ENCODE measurements at places on chromosomes 1 and 21.

DNA sequence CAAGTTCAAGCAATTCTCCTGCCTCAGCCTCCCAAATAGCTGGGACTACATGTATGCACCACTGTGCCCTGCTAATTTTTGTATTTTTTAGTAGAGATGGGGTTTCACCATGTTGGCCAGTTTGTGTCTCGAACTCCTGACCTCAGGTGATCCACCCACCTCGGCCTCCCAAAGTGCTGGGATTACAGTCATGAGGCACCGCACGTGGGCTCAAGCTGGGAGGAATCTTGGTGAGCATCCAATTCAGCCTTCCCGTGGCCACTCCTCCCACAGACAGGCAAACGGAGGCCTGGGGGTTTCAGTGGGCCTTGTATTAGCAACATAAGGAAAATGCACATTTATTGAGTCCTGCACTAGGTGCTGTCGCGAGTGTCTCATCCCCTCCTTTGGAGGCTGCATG lies 24.5 kb upstream of the VWA5B1 start:
- DNase-seq: no peak

DNA sequence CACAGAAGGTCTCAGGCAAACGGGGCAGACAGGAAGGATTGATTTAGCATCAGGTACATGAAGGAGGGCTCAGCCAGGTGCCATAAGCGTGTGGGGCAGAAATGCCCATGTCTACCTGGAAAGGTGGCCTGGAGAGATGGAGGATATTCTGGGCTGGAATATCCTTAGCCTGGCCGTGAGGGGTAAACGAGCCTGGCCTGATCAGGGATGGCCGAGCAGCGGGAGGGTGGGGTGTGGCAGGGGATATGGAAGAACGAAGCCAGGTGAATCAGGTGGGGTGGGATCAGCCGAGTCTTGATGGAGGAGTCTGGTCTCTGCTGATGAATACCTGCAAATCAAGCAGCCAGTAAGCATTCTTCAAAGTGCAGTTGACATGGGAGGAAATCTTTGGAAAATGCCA lies 35.5 kb upstream of the TTC22 start:
- no peak for DNase-seq

DNA sequence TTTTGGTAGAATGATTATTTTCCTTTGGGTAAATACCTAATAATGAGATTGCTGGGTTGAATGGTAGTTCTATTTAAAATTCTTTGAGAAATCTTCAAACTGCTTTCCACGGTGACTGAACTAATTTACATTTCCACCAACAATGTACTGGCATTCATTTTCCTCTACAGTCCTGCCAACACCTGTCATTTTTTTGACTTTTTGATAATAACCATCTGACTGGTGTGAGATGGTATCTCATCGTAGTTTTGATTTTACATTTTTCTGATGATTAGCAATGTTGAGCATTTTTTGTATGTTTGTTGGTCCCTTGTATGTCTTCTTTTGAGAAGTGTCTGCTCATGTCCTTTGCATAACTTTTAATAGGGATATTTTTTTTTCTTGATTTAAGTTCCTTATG lies 23.5 kb downstream of the KCNK2 start:
- DNase-seq: no peak

DNA sequence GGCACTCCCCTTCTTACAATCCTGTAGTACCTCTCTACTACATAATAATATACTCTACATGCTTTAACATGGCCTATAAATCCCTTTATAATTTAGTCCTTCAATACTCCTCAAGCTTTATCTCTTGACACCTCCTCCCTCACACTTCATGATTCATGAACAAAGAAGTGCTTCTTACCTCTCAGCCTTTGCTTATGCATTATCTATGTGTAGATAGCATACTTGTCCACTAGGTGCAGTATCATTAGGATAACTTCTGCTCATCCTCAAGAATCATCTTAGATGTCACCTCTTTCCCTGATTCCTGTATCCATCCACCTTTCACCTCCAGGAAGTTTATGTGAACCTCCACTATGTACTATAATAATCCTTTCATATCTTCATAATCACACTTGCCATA lies 74.4 kb downstream of the COL24A1 start:
- no peak for DNase-seq

DNA sequence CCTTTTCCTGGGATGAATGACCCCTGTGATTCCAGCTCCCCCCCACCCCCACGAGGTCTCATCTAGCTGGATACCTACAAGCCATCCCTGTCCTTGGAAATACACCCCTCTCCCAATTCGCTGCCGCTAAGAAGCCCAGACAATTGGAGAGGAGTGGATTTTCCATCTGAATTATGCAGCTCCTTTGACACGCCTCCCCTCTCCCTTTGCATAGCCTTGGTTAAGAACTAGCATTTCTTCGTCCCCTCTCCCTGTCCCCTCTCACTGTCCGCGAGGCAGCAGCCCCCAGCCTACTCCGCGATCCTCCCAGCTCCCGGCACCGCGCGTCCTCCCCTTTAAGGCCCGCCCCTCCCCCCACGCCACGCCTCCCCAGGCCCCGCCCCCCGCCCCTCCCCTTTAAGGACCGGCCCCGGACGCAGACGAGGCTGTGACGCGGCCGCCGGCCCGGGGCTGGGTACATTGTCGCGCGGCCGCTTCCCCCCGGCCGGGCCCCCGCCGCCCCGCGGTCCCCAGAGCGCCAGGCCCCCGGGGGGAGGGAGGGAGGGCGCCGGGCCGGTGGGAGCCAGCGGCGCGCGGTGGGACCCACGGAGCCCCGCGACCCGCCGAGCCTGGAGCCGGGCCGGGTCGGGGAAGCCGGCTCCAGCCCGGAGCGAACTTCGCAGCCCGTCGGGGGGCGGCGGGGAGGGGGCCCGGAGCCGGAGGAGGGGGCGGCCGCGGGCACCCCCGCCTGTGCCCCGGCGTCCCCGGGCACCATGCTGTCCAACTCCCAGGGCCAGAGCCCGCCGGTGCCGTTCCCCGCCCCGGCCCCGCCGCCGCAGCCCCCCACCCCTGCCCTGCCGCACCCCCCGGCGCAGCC lies at the start of gene MAPKAPK2:
Gene MAPKAPK2 (plus strand): TSS at position 428 of the 856 bp plus-strand sequence. CDS start 325 bp downstream, at position 753.
- DNase-seq: no peak

DNA sequence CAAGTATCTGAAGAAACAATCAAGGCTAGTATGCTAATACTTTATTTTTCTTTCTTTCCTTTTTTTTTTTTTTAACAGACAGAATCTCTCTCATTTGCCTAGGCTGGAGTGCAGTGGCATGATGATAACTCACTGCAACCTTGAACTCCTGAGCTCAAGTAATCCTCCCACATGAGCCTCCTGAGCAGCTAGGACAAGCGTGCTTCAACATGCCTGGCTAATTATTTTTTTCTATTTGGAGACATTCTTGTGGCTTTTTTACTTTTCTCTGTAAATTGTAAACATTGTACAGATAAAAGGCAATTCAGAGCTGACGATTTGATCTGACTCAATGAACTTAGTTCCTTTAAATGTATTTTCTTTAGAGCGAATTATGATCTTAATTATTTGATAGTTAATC lies 41.4 kb downstream of the CCDC18 start:
- no peak for DNase-seq

DNA sequence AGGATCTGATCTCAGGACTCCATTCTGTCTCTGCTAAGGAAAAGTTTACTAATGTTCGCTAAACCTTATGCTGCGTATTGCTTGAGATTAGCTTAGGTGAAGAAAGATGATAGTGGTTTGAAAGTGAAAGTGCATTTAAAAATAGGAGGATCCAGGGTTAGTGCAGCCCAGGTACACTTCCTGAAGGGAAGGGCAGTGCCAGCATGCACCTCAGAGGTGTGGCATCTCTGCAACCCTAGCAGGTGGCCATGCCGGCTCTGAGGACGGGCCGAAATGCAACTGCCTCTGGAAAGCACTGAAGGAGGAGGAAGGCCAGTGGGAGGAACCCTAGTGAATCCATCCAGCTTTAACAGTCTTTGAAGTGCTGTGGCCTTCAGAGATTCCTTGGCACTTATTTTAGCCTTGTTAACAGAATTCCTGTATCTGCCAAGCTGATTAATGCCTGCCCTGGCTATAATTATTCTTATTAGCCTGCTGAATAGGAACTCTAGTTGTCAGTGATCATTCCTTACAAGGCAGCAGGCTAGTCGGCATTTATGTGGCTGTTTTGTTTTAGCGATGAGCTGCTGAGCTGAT lies 5.5 kb downstream of the PTGFRN start:
- no peak for DNase-seq

DNA sequence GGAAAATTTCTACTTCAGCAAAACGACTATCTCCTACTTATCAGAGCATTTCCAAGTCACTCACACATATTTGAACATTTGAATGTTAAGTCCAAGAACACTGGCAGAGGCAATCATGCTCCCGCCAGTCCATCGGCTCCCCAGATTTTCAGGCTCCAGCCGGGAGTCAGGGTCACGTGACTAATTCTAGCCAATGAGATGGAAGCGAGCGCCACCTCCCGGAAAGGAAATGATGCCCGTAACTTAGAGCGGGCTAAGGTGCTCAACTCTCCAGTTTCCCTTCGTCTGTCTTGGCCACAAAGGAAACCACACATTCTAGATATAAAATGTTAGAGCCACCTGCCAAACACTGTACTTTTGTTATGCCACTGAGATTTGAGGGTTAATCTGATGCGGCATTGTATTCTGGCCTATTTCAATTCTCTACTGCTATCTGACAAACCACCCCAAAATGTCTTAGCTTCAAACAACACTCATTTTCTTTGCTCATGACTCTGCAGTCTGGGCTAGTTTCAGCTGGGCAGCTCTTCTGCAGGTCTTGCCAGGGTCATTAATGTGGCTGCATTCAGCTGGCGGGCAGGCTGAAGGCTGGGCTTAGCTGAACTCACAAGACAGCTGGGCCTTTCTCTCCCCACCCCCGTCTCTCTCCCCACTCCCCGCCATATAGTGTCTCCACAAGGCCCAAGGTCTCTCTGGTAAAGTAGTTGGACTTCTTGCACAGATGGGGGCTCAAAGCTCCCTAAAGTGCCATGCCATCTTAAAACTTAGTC lies 16.5 kb upstream of the LHX4 start:
- no peak for DNase-seq

DNA sequence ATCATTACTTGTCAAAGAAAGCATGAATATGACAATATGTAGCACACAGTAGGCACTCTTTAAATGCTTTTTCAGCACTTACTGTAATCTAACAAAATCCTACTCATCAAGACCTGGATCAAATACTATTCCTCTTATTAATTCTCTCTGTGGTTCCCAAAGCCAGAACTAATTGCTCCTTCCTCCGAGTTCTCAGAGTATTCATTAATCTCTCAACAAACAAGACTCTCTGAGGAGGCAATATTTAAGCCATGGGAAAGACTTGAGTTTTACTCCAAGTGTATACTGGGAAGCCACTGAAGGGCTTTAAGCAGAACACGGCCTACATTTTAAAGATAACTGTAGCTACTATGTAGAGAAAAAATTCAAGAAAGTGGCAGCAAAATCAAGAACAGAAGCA lies 79.7 kb downstream of the ENAH start:
- no peak for DNase-seq

DNA sequence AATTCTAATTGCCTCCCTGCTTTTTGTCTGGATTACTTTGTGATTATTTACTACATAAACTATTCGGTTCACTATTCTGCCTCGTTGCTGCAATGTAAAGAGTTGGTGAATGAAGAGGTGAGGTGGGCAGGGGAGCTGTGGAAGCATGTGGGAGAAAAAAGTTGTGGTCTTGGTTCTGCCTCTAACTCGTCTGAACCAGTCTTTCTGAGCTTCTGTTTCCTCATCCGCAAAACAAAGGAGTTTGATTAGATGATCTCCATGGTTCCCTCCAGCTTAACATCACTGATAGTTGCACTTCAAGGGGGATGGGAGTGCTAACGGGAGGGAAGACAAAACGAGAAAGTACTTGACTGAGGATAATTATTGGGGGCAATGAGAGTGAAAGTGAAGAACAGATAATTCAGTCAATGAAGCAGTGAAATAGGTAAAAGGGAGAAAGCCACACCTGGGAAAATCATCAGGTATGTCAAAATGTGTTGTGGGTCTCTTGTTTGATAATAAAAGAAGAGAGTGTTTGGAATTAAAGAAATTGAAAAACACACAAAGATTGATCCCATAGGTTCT lies 26.2 kb upstream of the UHMK1 start:
- DNase-seq: no peak

DNA sequence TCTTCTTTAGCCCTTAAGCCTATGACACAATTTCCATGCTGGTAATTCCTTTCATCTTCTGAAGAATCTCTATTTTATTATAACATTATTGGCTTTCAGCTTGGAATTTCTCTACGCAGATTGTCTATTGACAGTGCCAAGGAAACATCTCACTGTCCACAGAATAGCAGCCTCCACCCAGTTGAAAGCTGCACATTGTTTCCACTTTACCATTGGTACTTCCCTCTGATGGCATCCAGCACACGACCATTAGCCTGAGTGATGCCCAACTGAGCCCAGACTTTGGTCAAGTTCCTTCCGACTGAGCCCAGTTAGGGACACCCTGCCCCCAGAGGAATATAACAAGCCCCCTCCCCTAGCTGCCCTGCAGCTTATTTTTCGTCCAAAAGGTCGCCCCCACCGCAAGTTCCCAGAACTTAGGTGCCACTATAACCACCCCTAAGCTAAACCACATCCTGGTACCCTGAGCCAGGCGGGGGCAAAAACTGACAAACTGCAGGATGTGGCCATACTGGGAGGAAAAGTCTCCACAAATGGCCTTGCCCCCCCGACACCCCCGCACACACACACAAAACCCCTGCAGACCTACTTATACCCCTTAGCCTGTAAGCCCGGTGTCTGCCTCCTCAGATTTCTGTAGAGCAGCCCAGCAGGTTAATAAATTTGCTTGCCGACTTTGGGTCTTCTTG lies 13.2 kb downstream of the GBP5 start:
- no peak for DNase-seq

GRCh38 chr1:66436378-66437135 lies 97.4 kb upstream of the SGIP1 start:
- DNase-seq: no peak

DNA sequence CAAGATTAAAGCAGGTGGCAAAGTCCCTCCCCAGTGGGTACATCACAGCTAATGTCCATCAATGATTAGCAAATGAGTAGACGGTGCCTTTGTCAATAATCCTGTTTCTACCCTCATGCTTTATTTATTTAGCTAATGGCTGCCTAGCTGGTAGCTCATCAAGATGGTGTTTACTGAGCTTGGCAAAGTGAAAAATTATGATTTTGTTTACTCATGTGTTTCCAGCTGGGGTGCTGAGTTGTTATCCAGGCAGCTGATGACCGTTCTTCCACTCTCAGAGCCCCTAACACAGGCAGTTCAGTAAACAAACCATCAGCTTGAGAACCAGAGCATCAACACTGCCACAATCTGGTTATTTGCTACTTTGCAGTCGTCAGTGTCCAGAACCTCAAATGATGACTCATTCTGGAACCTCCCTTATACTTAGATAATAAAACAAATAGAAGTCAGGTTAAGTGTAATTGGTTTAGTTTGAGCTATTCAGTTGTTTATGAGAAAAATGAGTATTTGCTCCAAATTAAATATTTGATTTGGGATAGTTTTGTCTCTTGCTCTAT lies 163.9 kb downstream of the ST6GALNAC5 start:
- no peak for DNase-seq

GRCh38 chr21:39107739-39108138 lies 75.5 kb downstream of the PSMG1 start:
- DNase-seq: no peak

GRCh38 chr1:234609691-234610042 lies 311 bp downstream of the IRF2BP2 start:
- DNase-seq: no peak
